Spleen (tissue), 13 donors: ENCODE measurements at places on chromosomes 13 and 19. TPM values are rescaled to one million over a fixed set of nuclear protein-coding genes. Genes with fewer than 3 reads are reported as not detected.

LSR gene
- polyA plus RNA-seq = 17.4 TPM

- no peaks in the 10 kb centered on the region for H3K36me3 ChIP-seq
- no peak overlapping the region for H3K27ac ChIP-seq
- no peaks in the 10 kb centered on the region for H3K4me1 ChIP-seq
- DNase-seq = no peak
Observed at GRCh38 chr13:39345982-39346381, 257.0 kb downstream of the LHFPL6 start.

LRCH1 gene
- 7.4 TPM for polyA plus RNA-seq

NLRP9 gene
- not detected for polyA plus RNA-seq

GRCh38 chr19:12788682-12789097 lies 2.6 kb upstream of the JUNB start:
- peak; percentile 92 for DNase-seq
- no peaks in the 10 kb centered on the region for H3K36me3 ChIP-seq
- H3K4me1 ChIP-seq = peaks cover 47% of the 10 kb centered on the region
- peak overlapping the region; percentile 94 for H3K4me3 ChIP-seq
- no peaks in the 10 kb centered on the region for H3K27me3 ChIP-seq
- peak overlapping the region; percentile 100 for H3K27ac ChIP-seq

DNA sequence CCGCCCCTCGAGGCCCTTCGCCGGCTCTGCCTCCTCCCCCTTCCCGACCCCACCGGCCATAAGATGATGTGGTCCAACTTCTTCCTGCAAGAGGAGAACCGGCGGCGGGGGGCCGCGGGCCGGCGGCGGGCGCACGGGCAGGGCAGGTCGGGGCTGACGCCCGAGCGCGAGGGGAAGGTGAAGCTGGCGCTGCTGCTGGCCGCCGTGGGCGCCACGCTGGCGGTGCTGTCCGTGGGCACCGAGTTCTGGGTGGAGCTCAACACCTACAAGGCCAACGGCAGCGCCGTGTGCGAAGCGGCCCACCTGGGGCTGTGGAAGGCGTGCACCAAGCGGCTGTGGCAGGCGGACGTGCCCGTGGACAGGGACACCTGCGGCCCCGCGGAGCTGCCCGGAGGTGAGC lies 1.4 kb downstream of the CACNG6 start:
- H3K27ac ChIP-seq = no peak overlapping the region
- H3K4me3 ChIP-seq = no peak overlapping the region
- no peak for DNase-seq

DNA sequence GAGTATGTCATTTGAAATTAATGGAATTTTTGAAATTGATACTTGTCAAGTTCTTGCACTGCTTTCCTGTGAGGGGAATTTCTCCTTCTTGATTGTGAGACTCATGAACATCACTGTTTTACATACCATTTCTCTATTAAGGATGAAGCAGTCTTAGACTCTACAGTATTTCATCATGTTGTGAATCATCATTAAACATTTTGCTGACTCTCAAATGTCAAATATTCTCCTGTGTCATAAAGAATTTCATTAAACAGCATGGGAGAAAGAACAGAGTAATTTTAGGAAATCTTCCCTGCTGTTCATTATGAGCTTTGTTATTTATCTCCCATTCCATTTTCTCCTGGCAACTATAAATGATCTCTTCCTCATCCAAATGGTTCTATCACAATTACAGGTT lies 729.0 kb downstream of the PCDH9 start:
- no peaks in the 10 kb centered on the region for H3K27me3 ChIP-seq
- H3K4me1 ChIP-seq = no peaks in the 10 kb centered on the region
- H3K4me3 ChIP-seq = no peak overlapping the region
- DNase-seq = no peak
- H3K27ac ChIP-seq = no peak overlapping the region

DNA sequence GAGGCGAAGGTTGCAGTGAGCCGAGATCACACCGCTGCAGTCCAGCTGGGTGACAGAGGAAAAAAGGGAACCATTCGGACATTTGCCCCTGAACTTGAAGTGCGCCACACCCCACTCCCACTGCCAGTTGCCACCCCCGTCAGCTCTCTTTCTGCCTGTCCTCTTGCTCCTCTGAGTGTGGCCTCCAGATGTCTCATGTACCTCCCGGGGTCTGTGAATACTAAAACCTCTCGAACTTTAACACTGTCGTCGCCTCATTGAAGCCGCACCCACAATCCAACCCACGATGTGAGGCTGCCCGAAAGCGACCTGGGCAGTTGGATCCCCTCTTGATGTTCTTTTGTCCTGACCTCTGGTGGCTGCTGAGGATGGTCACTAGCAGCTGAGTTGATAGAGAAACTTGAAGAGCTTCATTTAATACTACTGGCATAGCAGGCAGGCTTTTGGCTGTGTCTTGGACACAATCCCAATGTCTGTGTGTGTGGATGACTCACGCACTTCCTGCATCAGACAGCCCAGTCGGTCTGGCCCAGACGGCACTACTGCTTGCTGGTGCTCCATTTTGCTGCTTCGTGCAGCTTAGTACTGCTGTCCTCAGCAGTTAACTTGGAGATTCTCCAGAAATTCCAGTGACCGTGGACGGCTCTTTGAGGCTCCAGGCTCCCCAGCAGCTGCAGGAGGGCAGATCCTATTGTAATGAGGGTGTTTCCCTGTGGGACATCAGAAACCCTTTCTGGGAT lies 4.2 kb downstream of the FPR3 start:
- H3K4me1 ChIP-seq = peaks cover 29% of the 10 kb centered on the region
- H3K27me3 ChIP-seq = no peaks in the 10 kb centered on the region
- H3K4me3 ChIP-seq = no peak overlapping the region

GRCh38 chr13:27977476-27978300 lies 8.6 kb upstream of the CDX2 start:
- no peak overlapping the region for H3K4me3 ChIP-seq
- peaks cover 98% of the 10 kb centered on the region for H3K27me3 ChIP-seq
- no peak overlapping the region for H3K27ac ChIP-seq
- H3K36me3 ChIP-seq = no peaks in the 10 kb centered on the region
- no peak for DNase-seq

ZNF813 gene
- polyA plus RNA-seq = 1.9 TPM

PEPD gene
- 62.0 TPM for polyA plus RNA-seq

RUVBL2 gene
- 53.5 TPM for polyA plus RNA-seq

DNA sequence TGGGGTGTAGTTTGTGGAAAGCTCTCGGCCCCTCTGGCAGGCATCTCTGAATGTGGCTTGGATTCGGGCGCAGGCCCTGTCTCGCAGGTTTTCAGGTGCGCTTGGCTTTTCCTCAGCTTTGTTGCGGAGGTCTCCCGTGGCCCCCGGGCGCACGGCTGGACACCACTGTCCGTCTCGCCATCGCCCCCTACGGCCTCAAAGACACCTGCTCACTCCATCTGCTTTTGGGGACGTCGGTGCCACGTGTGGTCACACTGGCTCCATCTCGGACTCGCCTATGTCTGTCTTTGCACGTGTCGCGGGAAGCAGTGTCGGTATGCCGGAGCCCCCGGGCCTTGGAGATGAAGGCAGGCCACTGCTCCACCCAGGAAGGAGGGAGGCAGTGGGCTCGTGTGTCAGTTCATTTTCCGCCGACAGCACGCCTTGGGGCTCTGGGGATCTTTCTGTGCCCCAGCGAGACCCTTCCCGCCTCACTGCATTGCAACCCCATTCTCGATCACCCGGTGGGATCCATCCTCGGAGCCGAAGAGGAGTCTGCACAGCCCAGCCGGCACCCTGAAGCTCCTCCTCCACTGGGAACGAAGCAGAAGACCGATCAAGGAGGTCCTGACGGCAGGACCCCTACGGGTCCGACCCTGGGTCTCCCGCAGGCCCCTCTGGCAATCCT lies 42.1 kb downstream of the ZNF146 start:
- peak overlapping the region; percentile 29 for H3K4me3 ChIP-seq
- H3K4me1 ChIP-seq = no peaks in the 10 kb centered on the region
- H3K27me3 ChIP-seq = no peaks in the 10 kb centered on the region
- no peak for DNase-seq

DNA sequence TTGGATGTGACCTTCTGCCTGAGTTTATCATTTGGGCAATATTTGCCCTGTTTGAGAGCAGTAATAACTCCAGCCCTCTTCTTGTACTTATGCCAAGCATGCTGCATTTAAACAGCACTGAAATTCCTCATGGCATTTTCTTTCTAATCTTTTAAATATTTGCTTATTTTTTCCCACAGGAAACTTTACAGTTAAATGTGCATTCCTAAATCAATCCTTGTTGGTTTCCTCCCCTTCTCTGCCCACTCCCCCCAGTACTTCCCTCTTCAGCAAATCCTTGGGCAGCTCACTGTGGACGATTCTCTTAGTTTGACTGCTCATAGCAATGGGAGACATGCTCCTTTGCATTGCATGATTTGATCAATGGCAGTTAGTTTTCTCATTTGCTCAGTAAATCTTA lies 68.7 kb downstream of the RAP2A start:
- H3K4me3 ChIP-seq = no peak overlapping the region
- peak overlapping the region; percentile 30 for H3K27ac ChIP-seq
- H3K27me3 ChIP-seq = no peaks in the 10 kb centered on the region
- no peaks in the 10 kb centered on the region for H3K36me3 ChIP-seq

- H3K27ac ChIP-seq = no peak overlapping the region
- DNase-seq = no peak
- no peak overlapping the region for H3K4me3 ChIP-seq
- peaks cover 4% of the 10 kb centered on the region for H3K4me1 ChIP-seq
- no peaks in the 10 kb centered on the region for H3K27me3 ChIP-seq
Observed at GRCh38 chr13:24103782-24104372, 56.6 kb upstream of the SPATA13 start.

DNA sequence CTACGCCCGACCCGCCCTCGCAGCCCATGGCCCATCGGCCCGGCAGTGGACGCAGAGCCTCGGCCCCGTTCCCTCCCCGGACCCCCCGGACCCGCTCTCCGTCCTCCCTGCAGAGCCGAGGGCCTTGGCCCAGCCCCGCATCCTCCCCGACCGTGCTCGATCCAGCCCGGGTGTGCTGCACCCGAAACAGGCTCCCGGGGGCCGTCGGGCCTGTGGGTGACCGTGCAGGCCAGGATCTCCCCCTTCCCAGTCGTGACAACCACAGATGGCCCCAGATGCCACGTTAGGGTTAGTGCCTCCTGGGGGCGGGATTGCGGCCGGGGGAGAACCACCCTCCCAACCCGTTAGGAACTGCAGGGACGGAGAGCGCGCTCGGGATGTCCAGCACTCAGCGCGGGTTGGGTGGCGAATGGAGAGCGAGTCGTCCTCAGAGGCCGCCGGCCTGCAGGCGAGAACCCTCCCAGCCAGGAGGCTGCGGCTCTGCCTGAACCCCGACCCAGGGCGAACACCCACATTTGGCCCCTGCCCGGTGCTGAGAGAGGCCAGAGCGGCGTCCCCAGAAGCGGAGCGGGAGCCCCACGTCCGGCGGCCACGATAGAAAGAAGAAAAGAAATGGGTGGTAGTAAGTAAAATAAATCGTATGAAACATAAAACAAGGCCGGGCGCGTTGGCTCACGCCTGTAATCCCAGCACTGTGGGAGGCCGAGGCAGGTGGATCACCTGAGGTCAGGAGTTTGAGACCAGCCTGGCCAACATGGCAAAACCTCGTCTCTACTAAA lies 6.7 kb upstream of the MADCAM1 start:
- H3K4me3 ChIP-seq = peak overlapping the region; percentile 64
- H3K4me1 ChIP-seq = peaks cover 6% of the 10 kb centered on the region
- no peak for DNase-seq
- no peaks in the 10 kb centered on the region for H3K27me3 ChIP-seq
- H3K36me3 ChIP-seq = no peaks in the 10 kb centered on the region

- no peak overlapping the region for H3K4me3 ChIP-seq
- no peaks in the 10 kb centered on the region for H3K27me3 ChIP-seq
- H3K27ac ChIP-seq = no peak overlapping the region
- DNase-seq = no peak
- H3K36me3 ChIP-seq = peaks cover 100% of the 10 kb centered on the region
Observed at GRCh38 chr19:49092686-49093085, 7.4 kb downstream of the SNRNP70 start.

DNA sequence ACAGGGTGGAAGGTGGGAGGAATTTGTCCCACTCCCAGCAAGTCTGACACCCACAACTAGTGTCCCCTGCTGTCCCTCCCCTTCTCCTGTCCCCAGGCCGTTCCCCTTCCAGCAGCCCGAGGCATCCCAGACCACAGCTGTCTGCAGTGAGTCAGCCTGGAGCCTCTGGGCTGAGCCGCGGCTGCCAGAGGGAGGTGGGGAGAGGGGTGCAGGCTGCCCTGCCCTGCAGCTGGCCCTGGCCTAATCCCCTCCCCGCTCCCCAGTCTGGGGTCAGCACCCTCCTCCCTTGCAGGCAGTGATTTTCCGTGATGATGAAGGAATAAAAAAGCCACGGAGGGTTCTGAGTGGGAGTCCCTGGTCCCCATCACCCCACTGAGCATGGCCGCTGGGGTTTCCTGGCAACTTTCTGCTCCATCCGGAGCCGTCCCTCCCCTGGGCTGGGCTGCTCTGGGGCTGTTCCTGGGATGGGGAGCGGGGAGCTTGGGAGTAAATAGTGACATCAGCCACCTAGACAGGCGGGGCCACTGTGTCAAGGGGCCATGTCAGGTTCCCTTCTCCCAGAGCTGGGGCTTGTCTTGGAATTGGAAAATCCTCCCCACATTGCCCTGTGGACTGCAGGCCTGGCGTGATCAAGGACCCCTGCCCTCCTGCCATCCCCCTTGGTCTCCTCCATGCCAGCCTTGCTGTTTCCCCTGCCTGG lies 16.8 kb downstream of the SPC24 start:
- H3K36me3 ChIP-seq = no peaks in the 10 kb centered on the region
- H3K4me1 ChIP-seq = peaks cover 45% of the 10 kb centered on the region
- DNase-seq = peak; percentile 77
